ENCODE measurements at places on chromosomes 6 and 20. TPM values are rescaled to one million over a fixed set of nuclear protein-coding genes. Genes with fewer than 3 reads are reported as not detected.
A peak's percentile ranks its signal among the peaks of the same experiment; 100 is the strongest.

GRCh38 chr6:56794421-56794820, 151.7 kb upstream of the DST start:
- no peak for DNase-seq

DNA sequence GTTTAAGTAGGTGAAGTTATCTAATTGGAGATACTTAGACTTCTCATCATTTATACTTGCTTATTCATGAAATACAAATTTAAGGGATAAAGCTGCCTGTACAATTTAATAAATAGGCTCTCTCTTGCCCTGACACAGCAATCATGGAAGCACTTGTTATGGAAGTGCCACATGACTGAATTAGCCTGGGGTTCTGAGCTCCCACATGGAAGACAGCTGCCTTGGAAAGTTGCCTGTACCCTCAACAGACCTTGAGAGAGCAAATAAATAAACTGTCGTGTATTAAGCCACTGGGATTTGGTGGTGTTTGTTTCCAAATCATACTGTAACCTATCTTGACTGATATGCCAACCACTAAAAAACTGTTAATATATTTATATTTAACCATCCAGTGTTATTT, 87.0 kb upstream of the RSPO3 start:
- no peak for DNase-seq

GRCh38 chr6:44917430-44917829, 410.7 kb upstream of the RUNX2 start:
- no peak for DNase-seq

Gene SPTLC3
- 1.7 TPM for total RNA-seq

DNA sequence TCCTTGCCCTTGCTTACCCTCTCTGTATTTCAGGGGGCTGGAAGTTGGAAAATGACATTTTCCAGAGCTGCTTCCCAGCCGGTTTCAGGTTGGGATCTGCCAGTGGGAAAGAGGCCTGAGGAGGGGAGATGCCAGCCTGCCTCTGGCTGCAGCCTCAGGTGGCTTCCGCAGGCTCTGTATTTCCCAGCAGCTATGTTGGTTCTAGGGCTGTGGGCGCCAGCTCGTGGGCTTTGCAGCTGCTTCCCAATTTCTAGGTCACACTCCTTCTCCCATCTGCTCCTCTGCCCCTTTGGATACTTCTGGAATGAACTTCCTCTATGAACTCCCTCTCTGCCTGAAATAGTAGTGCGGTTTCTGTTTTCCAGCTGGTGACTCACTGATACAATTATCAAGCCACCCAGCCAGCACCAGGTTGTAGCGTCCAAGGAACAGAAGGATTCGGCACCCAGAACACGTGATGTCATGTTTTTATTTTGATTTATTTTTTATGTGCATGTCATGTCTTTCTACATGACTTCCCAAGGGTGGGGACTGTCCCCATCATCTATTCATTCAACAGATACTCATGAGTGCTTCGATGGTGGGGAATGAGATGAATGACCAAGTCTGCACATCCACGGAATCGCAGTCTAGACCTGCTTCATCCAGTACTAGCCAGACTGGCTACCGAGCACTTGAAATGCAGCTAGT, 38.0 kb downstream of the TGM2 start:
- DNase-seq, result no peak

Gene ZGPAT
- 22.1 TPM for total RNA-seq

- no peak for DNase-seq
Measured at GRCh38 chr20:10667560-10668167, 6.1 kb downstream of the JAG1 start.

Gene TRMT6
- total RNA-seq, result 33.1 TPM

DNA sequence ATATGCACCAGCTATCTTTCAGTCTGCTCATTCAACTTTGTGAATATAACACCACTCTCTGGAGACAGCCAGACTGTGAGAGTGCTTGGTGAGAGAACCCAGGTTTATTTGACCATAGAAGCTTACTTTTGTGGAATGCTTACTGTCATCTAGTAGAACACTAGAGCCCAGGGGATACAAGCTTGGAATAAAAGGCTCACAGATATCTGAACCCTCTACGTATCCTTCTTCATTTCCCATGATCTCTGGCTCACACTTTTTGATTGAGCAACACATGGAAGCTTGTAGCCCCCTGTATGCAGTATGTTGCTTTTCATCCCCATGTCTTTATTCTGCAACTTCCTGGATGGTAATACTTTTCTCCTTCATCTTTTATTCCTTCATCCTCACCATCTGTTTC, 835.3 kb upstream of the CITED2 start:
- no peak for DNase-seq

DNA sequence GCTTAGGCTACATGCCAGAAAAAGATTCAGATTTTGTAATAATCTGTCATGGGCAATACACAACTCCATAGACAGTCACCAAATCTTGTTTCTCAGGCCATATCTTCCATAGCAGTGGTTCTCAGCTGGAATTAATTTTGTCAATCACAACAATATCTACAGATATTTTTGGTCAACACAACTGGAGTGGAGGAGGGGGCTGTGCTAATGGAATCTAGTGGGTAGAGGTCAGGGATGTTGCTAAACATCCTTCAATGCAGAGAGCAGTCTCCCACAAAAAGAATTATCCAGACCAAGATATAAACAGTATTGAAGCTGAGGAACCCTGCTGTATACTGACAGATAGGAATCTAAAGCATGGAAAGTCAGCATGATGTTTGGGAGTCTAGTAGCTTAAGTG, 174.6 kb downstream of the UBE3D start:
- no peak for DNase-seq

GRCh38 chr20:2693286-2694007, 867 bp downstream of the EBF4 start:
- DNase-seq, result peak; percentile 53

- DNase-seq, result no peak
Measured at GRCh38 chr20:61359254-61359653, 107.2 kb downstream of the CDH4 start.

- DNase-seq, result peak; percentile 19
Measured at GRCh38 chr20:59518881-59519706, 85.2 kb upstream of the PHACTR3 start.

Gene C2
- 0.42 TPM for total RNA-seq

- DNase-seq, result no peak
Measured at GRCh38 chr6:157240059-157240959, 83.0 kb downstream of the TMEM242 start.

Gene FAXC
- not detected for total RNA-seq

Data from activated naive CD8-positive, alpha-beta T cell treated with anti-CD3 and anti-CD28 coated beads for 36 hours (primary cell).